Neural progenitor cell (in vitro differentiated cells): ENCODE measurements at places on chromosomes 12 and 14. TPM values are rescaled to one million over a fixed set of nuclear protein-coding genes. Genes with fewer than 3 reads are reported as not detected.

IGF1 gene
- total RNA-seq: not detected in 2 replicates

C1QL4 gene
- total RNA-seq: 0.84 and 2.8 TPM in 2 replicates

APEX1 gene
- 76.6 and 118 TPM in 2 replicates for total RNA-seq

CRACR2A gene
- 0.06 and 1.1 TPM in 2 replicates for total RNA-seq

MYBPC1 gene
- not detected in 2 replicates for total RNA-seq

CCDC85C gene
- 19.0 and 41.3 TPM in 2 replicates for total RNA-seq

BDKRB2 gene
- 0.37 TPM in 2 replicates for total RNA-seq

GRCh38 chr12:119544765-119545625 lies 48.6 kb upstream of the TMEM233 start:
- H3K36me3 ChIP-seq: no peaks in the 10 kb centered on the region
- H3K4me3 ChIP-seq: no peak overlapping the region
- H3K27ac ChIP-seq: no peak overlapping the region
- no peaks in the 10 kb centered on the region for H3K4me1 ChIP-seq
- H3K27me3 ChIP-seq: peaks cover 19% of the 10 kb centered on the region

DNA sequence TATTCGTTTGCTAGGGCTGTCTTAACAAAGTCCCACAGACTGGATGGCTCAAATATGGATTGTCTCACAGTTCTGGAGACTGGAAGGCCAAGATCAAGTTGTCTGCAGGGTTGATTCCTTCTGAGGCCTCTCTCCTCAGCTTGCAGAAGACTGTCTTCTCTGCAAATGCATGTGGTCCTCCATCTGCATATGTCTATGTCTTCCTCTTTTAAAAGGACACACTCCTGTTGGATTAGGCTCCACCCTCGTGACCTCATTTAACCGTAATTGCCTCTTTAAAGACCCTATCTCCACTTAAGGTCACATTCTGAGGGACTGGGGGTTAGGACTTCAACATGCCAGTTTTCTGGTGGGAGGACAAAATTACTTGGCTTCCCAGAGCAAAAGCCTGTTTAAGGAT lies 123.3 kb downstream of the SLC38A6 start:
- H3K36me3 ChIP-seq: no peaks in the 10 kb centered on the region
- H3K27ac ChIP-seq: no peak overlapping the region
- H3K4me3 ChIP-seq: no peak overlapping the region
- peaks cover 33% of the 10 kb centered on the region for H3K4me1 ChIP-seq

- no peak for DNase-seq
- no peaks in the 10 kb centered on the region for H3K27me3 ChIP-seq
- no peaks in the 10 kb centered on the region for H3K36me3 ChIP-seq
- H3K4me3 ChIP-seq: no peak overlapping the region
Measured at GRCh38 chr12:15536446-15536845, 214.1 kb downstream of the PTPRO start.

GRCh38 chr12:90924406-90924805 lies 30.6 kb downstream of the CCER1 start:
- H3K27me3 ChIP-seq: no peaks in the 10 kb centered on the region
- H3K4me3 ChIP-seq: no peak overlapping the region

- H3K4me3 ChIP-seq: no peak overlapping the region
- no peaks in the 10 kb centered on the region for H3K27me3 ChIP-seq
- no peaks in the 10 kb centered on the region for H3K36me3 ChIP-seq
- no peak for DNase-seq
- H3K4me1 ChIP-seq: peaks cover 7% of the 10 kb centered on the region
- H3K27ac ChIP-seq: no peak overlapping the region
Measured at GRCh38 chr14:94390372-94391086, 2.1 kb upstream of the SERPINA1 start.

DNA sequence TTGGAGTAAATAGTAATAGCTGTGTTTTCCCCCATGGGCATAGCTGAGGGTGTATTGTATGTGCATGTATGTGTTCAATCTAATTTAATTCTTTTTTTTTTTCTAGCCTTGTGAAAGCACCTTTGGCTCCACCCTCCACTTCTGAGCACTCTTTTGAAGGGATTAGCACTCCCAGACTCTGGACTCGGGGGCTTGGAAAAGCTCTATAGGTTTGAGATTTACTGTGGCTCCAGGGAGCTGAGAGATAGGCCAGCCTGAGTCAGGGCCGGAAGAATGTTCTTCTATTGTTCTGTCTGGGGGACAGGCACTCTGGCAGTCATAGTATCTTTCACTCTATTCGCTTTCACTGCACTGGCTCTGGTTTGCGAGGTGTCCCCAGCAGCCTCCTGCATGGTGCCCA lies 540.0 kb upstream of the TBX3 start:
- peak; percentile 68 for DNase-seq
- peaks cover 17% of the 10 kb centered on the region for H3K4me1 ChIP-seq
- no peaks in the 10 kb centered on the region for H3K27me3 ChIP-seq
- no peaks in the 10 kb centered on the region for H3K36me3 ChIP-seq

- H3K4me3 ChIP-seq: no peak overlapping the region
- DNase-seq: no peak
- no peaks in the 10 kb centered on the region for H3K36me3 ChIP-seq
- peaks cover 60% of the 10 kb centered on the region for H3K4me1 ChIP-seq
Measured at GRCh38 chr14:100675699-100676684, 50.7 kb upstream of the DLK1 start.

GRCh38 chr14:21087294-21088091 lies 11.0 kb downstream of the ZNF219 start:
- H3K36me3 ChIP-seq: peaks cover 8% of the 10 kb centered on the region
- peaks cover 17% of the 10 kb centered on the region for H3K4me1 ChIP-seq
- DNase-seq: peak; percentile 86
- H3K27ac ChIP-seq: peak overlapping the region; percentile 53
- no peak overlapping the region for H3K4me3 ChIP-seq

- H3K4me3 ChIP-seq: no peak overlapping the region
- peaks cover 11% of the 10 kb centered on the region for H3K27me3 ChIP-seq
- no peaks in the 10 kb centered on the region for H3K36me3 ChIP-seq
- no peak overlapping the region for H3K27ac ChIP-seq
Measured at GRCh38 chr14:72904840-72905561, 11.1 kb upstream of the DPF3 start.

- H3K27ac ChIP-seq: no peak overlapping the region
- no peak overlapping the region for H3K4me3 ChIP-seq
- H3K4me1 ChIP-seq: peaks cover under 1% of the 10 kb centered on the region
- no peaks in the 10 kb centered on the region for H3K36me3 ChIP-seq
- peaks cover 15% of the 10 kb centered on the region for H3K27me3 ChIP-seq
Measured at GRCh38 chr14:28382444-28383190, 384.0 kb upstream of the FOXG1 start.

- no peak overlapping the region for H3K27ac ChIP-seq
- no peak overlapping the region for H3K4me3 ChIP-seq
- no peaks in the 10 kb centered on the region for H3K27me3 ChIP-seq
- H3K36me3 ChIP-seq: no peaks in the 10 kb centered on the region
- H3K4me1 ChIP-seq: peaks cover 31% of the 10 kb centered on the region
Measured at GRCh38 chr12:110269622-110270124, 11.4 kb upstream of the ATP2A2 start.

GRCh38 chr12:21451529-21451928 lies 14.1 kb downstream of the PYROXD1 start:
- no peak for DNase-seq
- H3K4me1 ChIP-seq: no peaks in the 10 kb centered on the region

- H3K27me3 ChIP-seq: no peaks in the 10 kb centered on the region
- no peak for DNase-seq
Measured at GRCh38 chr14:99899578-99900178, 106.5 kb downstream of the EML1 start.

GRCh38 chr14:104133496-104133895 lies 4.9 kb upstream of the KIF26A start:
- peaks cover 26% of the 10 kb centered on the region for H3K4me1 ChIP-seq
- no peaks in the 10 kb centered on the region for H3K36me3 ChIP-seq
- no peak for DNase-seq
- H3K27ac ChIP-seq: no peak overlapping the region
- H3K27me3 ChIP-seq: peaks cover 51% of the 10 kb centered on the region
- no peak overlapping the region for H3K4me3 ChIP-seq

DNA sequence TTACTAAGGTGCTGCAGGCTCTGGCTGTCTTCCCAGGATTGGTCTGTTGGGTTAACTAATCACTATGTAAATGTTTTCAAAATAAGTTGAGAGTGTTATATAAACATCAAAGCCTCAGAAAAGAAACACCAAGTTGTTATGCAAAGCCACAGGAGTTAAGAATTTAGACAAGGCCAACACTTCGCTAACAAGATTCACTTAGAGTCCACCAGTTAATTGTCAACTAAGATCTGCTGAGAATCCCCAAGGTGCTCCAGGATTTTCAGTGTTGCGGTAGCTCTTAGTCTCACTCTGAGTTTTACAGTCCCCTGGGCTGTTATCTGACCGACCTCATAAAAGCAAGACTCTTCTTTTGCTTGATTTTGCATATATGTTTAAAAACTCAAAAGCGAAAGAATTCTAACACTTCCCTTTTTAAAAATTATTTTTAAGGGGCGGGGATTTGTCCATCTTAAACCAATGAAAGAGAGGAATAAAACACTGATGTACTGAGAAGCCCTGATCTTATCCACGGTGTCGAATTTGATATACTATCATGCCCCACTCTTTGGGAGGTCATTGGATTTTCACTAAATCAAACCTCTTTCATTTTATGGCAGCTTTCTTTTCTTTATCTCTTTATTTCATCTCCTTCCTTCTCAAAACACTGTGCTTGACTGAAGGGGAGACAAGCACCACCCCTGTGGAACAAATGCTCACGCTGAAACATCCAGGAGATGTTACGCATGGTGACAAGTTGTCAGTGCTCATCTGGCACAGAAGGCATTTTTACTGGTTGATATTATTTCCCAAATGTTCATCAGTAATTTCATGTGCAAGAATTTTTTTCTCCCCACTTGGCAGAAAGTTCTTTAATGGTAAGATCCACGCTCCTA lies 7.0 kb downstream of the NIN start:
- no peak overlapping the region for H3K4me3 ChIP-seq
- H3K4me1 ChIP-seq: peaks cover 28% of the 10 kb centered on the region
- no peak overlapping the region for H3K27ac ChIP-seq
- H3K27me3 ChIP-seq: peaks cover 8% of the 10 kb centered on the region
- no peak for DNase-seq

- no peaks in the 10 kb centered on the region for H3K36me3 ChIP-seq
- H3K27ac ChIP-seq: no peak overlapping the region
- peaks cover 14% of the 10 kb centered on the region for H3K27me3 ChIP-seq
Measured at GRCh38 chr14:64465831-64466554, 694 bp downstream of the AKAP5 start.

GRCh38 chr14:52119030-52119429 lies 50.2 kb upstream of the NID2 start:
- no peak for DNase-seq
- peaks cover 14% of the 10 kb centered on the region for H3K4me1 ChIP-seq
- H3K27ac ChIP-seq: no peak overlapping the region
- H3K36me3 ChIP-seq: no peaks in the 10 kb centered on the region
- H3K27me3 ChIP-seq: no peaks in the 10 kb centered on the region
